ENCODE measurements at places on chromosomes 16 and 17.

- no peak for DNase-seq
These were observed 158.6 kb downstream of the AXIN2 start for GRCh38 chr17:65402513-65403496.

GRCh38 chr16:50724306-50724705 lies 17.6 kb upstream of the CYLD start:
- no peak for DNase-seq

GRCh38 chr16:31052114-31052513 lies 18.8 kb downstream of the STX4 start:
- DNase-seq: peak; percentile 73

GRCh38 chr17:28381141-28381825 lies 9.8 kb downstream of the SARM1 start:
- DNase-seq: peak; percentile 48

DNA sequence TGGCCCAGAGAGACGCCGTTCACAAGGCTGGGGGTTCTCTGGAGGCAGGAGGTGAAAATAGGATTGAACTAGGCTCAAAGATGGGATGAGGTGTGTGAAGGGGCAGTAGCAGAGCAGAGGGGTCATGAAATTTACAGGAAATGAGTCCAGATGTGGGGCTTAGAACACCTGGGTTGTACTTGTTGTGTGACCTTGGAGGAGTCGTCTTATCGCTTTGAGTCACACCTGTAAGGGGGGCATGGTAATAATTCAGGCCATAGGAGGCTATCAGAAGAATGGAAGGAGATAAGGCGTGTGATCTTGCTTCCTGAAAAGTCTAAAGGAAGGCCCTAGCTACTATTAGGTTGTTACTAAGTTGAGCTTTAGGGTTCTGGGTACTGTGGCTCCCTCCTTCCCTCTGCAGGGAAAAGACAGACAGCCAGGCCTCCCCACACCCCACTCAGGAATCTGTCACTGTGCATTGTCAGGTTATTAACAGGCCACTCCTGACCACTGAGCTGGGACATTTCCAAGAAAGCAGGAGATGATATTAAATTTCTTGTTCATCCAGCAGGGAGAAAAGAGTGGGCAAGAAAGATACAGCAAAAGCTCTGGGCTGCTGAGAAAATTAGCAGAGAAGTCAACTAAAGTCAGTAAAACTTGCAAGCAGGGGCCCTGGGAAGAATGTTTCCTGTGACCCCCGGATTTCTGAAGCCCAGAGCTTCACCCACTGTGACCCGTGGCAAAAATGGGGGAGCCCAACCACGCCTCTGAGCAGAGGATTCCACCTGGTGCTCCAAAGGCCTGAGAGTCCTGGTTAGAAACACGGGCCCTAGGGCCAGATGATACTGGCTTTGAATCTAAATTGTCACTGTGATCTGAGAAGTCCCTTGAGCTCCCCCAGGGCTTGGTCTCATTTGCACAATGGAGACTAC lies 6.0 kb upstream of the CDC42EP4 start:
- peak; percentile 52 for DNase-seq

- peak; percentile 40 for DNase-seq
These were observed 41.2 kb upstream of the HAPSTR1 start for GRCh38 chr16:9050102-9050830.

- no peak for DNase-seq
These were observed 12.6 kb upstream of the CLUH start for GRCh38 chr17:2723997-2724783.

DNA sequence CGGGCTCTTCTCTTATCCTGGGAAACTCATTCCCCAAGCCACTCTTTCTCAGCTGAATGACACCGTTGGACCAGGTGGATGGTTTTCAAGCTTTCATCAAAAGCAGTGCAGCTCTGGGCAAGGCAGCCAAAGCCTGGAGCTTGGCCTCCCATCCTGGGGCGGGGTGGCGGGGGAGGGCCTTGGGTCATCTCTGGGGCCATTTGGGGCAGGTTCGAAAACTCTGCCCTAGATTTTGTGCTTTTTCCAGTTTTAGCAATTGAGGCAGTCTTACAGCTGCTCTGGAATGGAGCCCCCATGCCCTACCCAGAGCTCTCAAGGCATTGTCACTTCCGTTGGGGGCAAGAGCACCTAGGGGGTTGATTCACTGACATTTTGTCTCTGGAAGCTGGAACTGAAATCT lies 9.1 kb downstream of the MPRIP start:
- DNase-seq: no peak

DNA sequence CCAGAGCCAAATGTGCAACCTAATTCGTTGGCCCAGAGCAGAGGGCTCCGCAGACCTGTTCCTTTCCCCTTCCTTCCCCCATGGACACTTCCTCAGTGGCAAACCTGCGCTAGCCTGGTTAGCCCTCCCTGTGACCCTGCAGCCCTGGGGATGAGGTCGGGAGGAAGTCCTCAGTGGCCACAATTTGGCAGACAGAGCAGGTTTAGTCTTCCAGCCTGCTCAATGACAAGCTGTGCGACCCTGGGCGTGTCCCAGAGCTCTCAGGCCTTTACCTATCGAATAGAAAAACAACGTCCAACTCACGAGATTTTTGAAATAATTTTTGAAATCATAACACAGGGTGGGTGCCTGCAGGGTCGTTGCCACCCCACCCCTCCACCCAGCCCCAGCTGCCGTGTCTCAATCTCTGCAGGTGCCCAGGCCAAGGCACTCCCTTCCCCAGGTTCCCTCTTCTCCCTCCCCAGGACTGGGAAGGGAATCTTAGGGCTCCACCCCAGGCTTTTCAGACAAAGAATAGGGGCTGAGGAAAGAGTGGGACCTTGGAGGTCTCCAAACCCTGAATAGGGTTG lies 1.4 kb downstream of the HBM start:
- DNase-seq: no peak

DNA sequence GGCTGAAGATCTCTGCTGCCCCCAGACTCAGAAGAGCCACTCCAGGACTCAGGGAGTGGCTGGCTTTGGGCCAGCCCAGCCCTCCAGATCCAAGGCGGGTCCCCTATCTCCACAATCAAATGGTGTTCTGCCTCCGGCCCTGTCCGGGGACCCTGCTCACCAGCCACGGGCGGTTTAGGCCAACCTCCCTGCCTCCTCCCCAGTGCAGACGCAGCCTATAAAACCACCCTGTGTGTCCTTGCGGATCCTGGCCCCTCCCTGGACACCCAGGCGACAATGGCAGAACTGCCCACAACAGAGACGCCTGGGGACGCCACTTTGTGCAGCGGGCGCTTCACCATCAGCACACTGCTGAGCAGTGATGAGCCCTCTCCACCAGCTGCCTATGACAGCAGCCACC lies at the start of gene SLC12A3:
Gene SLC12A3, plus strand, starts transcription at position 248 of the 400 bp plus-strand sequence. Its CDS starts 29 bp downstream, at position 277.
- DNase-seq: no peak

- DNase-seq: no peak
These were observed 773 bp downstream of the NTN3 start for GRCh38 chr16:2471653-2472487.

GRCh38 chr17:80725517-80725916 lies 180.9 kb downstream of the RPTOR start:
- DNase-seq: no peak

DNA sequence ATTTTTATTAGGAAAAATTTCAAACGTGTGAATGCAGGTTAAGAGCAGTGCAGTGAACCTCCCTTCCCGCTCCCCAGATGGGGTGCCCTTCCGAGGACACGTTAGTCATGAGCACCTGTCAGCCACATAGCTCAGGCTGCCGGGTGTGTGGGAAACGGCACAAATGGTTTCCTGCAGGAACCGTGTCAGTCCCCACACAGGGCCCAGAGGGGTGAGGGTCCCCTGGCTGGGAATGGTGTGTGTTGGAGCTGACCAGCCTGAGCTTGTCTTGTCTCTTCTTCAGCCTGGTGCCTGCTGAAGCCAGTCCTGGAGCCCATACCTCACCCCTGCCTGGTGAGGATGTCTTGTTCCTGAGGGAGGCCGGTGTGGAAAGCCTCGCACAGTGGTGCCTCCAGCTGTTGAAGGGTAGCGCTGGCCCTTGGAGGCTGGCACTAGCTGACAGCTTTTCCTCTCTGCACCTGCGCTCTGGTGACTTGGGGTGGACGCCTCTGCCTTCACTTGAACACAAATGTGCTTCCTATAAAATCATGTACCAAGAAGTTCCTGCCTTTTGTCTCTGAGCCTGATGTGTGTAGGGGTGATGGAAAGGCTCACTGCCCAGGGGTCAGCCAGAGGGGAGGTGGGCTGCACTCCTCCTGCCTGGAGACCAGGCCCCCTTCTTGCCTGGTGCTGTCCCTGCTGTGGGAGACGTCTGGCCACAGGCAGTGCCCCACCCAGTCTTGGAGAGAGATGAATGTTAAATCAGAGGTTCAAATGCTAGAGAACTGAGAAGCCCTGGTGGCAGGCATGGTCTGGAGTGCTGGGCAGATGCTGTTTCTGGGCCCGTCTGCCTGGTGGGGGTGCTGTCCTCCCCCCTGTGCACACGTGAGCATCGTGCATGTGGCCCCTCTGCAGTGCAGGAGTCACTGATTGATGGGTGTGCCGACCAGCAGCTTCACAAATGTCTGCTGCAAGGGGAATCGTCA lies 102.6 kb upstream of the ZNF750 start:
- DNase-seq: no peak

DNA sequence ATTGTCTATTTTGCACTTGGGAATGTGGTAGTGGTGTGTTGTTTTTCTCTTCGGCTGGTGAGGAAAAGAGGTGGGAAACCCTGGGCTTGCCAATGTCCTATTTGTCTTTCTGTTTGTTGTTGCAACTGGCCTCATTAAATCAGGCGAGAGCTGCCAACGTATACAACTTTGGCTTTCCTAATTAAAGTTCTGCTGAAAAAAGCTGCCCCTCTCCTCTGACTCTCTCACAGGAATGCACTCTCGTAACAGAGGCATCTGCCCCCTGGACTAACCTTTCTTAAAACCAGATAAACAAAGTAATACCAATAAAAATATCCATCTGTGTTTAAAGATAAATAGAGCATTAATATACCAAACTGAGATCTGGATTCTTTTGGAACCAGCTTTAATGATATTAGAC lies 7.8 kb downstream of the CDRT15 start:
- DNase-seq: no peak

DNA sequence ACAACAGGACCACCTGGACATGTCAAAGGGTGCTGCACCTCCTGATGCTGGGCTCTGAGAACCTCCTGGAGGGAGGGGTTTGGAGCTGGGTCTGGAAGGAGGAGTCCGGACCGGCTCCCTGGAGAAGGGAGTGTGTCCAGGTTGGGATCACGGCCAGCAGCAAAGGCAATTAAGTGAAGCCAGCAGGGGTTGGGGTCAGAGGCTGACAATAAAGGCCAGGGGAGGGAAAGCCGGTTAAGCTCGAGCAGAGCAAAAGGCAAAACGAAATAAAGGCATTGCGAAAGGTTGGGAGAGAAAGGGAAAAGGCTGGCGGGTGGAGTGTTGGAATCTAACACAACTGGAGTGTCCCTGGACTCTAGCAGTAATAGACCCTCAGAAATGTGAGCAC lies 992 bp upstream of the CACNG4 start:
- no peak for DNase-seq

DNA sequence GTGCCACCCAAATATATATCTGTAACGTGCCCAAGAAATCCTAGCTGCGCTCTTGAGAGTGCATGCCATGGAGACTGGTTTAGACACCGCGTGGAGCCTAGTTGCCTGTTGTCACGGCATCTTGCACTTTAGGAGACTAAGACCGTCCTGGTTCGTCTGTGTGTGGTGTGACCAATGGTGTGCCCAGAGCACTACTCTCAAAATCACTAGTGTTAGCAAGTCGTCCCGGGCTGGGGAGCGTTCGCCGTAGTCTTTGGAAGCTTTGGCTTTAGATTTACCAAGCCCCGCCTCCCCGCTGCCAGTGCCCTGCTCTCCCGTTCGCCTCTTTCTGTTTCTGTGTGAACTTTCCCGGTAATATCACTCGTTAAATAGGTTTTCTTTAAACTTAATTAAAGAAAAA lies 27.0 kb downstream of the CLUH start:
- DNase-seq: no peak

GRCh38 chr16:17348826-17349225 lies 121.9 kb downstream of the XYLT1 start:
- DNase-seq: no peak

GRCh38 chr17:41352597-41353366 lies 2.2 kb upstream of the KRT33A start:
- no peak for DNase-seq

- DNase-seq: no peak
These were observed 52.1 kb upstream of the DOC2B start for GRCh38 chr17:233473-233941.

DNA sequence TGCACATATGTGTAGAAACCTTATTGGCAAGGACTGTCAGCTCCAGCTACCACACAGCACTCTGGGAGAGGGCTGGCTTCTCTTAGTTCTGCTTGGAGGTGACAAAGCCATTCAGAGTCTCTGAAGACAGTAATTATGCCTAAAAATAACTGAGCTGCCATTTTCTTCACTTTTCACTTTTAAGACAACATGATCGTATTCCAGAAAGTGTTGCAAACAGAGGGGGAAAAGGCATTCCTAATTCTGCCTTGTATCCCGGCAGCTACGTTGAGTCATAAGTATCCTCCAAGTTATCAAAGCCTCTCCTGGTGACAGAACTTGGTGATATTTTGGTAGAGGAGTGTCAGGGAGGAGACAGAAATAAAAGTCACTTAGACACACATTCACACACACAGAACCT lies 327.7 kb downstream of the HAPSTR1 start:
- DNase-seq: no peak

GRCh38 chr16:12188935-12189249 lies 212.4 kb downstream of the SNX29 start:
- DNase-seq: no peak

DNA sequence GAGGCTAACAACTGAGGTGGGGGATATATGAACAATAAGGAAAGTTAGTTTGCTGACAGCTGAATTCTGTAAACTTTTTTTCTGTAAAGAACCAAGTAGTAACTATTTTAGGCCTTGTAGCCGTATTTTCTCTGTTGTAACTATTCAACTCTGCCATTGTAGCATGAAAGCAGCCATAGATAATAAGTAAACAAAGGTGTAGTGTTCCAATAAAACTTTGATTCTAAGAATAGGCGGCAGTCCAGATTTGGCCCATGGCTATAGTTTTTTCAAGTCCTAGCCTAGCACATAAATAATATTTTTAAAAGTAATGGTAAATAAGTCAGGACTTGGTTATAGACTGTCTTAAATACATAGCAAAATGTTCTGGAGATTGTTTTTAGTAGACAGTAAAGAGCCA lies 142.0 kb downstream of the STXBP4 start:
- DNase-seq: no peak

GRCh38 chr17:7408863-7409262 lies 1.2 kb downstream of the NLGN2 start:
- DNase-seq: no peak

DNA sequence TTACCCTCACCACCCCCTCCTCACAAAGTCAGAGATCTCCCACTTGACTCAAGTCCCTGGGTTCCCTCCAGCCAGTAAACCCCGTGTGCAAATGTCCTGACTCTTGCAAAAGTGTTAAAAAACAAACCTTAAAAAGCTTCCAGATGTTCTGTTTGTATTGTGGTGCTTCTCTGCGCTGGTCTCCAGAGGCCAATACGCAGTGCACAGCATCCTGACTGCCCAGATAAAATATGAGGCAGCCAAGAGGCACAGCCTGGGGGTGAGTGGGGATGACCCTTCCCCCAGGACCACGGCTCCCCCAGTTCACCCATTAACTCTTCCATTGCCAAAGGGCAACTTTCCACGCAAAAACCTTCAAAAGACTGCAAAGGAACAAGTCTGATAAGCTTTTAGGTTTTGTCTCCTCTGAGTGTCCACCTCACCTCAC lies 291.8 kb downstream of the SOX9 start:
- DNase-seq: no peak

GRCh38 chr17:78824240-78824639 lies 16.4 kb downstream of the USP36 start:
- no peak for DNase-seq

GRCh38 chr17:82134101-82134500 lies 36.1 kb upstream of the FASN start:
- no peak for DNase-seq
